Aorta (tissue), 5 donors: ENCODE measurements at places on chromosomes 16 and 17. TPM values are rescaled to one million over a fixed set of nuclear protein-coding genes. Genes with fewer than 3 reads are reported as not detected.

TEX19 gene
- total RNA-seq: not detected

CYGB gene
- total RNA-seq: 22.4 TPM

OR1F1 gene
- not detected for total RNA-seq

BCO1 gene
- not detected for total RNA-seq

GPR139 gene
- not detected for total RNA-seq

HGS gene
- 88.7 TPM for total RNA-seq

CLEC10A gene
- total RNA-seq: 7.7 TPM

UTS2R gene
- total RNA-seq: not detected
